ENCODE measurements at places on chromosomes 4 and X.
A peak's percentile ranks its signal among the peaks of the same experiment; 100 is the strongest.

DNA sequence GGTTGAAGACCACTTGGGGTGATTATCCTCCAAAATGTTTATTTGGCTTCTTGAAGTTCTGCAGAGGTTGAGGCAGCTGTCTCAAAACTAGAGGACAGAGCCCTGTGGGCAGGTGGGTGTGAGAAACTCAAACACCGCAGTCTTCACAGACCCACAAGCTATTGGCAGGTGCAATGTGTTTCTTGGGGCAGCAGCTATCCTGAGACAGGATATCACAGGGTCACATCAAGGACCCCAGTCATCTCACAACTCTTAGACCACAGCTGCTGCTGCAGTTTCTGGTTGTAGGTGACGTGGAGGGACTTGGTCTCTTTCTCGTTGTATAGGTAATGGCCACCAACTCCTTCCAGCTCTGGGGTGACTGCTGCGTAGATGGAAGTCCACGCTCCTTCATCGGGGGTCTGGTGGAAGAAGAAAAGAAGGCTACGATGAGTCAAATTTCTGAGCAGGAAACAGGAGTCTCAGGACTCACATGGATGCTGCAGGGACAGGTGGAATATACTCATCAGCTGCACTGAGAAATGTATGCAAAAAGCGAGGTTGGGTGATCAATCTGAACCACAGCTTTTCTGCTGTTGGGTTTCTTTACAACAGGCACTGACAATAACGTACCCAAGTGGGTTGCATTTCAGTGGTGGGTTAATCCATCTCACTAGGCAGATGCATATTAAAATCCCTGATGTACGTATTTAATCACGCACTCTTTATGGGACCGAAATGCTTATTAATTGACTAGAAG, 279.8 kb downstream of the DHRSX start:
- no peak for DNase-seq

DNA sequence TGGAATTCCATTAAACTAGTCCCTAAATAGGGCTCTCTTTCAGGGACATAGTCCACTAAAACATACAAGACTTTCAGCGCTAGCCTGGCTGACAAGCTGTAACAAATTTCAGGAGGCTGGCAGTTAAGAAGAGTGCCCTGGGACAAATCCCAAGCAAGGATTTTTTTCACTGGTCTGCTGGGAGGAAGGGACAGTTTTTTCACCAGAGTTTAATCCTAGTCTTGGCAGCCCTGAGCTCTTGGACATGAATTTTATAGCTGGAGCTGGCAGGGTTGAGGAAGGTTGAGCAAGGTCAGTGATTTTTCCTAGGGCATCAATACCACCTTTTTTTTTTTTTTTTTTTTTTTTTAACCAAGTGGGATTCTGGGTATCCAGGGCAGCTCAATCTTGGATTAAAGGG, 184.4 kb downstream of the SH2D1A start:
- peak; percentile 8 for DNase-seq

DNA sequence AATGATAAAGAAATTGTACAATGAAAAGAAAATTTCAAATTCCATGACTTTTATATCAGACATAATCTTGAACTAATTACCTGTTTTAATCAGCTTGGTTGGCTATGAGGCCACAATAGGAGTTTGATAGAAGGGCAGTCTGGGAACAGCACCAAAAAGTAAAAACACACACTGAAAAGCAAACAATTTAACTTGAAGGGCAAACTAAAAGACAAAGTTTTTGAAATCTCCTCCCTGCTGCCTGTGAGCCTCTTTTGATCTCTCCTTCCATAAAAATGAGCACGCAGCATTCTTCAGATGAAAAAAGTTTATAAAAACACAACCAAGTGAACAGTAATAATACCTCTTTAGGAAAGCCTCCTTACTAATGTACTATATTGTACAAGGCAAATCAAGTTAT, 8.1 kb downstream of the ODAM start:
- no peak for DNase-seq

- peak; percentile 39 for DNase-seq
These were observed 9.0 kb upstream of the SLC25A14 start for GRCh38 chrX:130330706-130331105.

DNA sequence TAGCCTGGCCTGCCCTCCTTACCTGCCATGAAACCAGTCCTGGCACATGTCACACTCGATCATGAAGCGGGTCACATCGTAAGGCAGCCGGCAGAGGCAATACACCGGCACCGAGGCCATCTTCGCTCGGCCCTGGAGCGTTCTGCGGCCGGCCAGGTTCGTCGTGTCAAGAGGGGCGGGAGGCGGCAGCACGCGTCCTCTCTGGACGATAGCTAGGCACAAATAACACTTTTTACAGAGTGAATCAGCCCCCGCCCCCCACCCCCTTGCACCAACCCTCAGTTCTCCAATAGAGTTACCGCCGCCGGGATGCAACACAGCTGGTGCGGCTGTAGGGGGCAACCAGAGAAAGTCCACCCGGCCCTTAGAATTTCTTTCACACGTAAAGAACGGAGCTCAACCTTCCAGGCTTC, 1.7 kb downstream of the PHF8 start:
- DNase-seq, result peak; percentile 70

- no peak for DNase-seq
These were observed 9.6 kb downstream of the SLC25A5 start for GRCh38 chrX:119477812-119478232.

DNA sequence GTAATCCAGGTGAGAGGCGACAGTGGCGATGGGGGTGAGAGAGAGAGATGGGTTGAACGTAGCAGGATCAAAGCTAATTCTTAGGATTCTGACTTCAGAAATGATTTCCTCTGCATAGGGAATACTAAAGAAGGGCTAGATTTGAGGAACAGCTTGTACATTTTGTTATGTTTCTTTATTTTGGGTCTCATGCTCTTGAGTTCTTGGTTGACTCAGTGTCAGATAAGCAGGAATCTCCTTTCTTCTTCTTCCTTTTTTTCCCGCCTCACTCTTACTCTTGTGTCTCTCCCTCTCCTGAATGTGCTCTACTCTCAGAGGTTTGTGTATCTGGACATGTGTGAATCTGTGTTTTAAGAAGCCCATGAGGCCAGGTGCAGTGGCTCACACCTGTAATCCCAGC, 36.4 kb downstream of the FAM193A start:
- DNase-seq, result no peak

DNA sequence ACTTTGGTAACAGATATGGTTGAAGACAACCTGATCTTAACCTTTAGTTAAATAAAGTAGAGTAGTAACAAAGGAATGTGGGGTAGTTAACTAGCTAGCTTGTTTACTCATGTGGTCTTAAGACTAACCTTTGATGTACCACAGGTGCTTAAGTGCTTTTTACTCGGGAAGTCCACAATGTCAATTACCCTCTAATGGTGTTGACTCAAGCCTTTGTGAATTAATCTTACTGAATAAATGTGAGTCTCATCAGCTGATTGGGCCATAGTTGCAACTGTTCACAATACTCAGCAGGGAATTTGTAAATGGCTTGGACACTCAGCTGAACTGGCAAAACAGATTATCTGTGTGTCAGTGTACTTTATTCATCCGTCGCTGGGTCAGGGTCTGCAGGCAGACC, 119.0 kb upstream of the UGT8 start:
- DNase-seq, result no peak

- no peak for DNase-seq
These were observed 105.9 kb downstream of the CPZ start for GRCh38 chr4:8698341-8699062.

GRCh38 chrX:124407226-124407625, 60.9 kb downstream of the SH2D1A start:
- peak; percentile 2 for DNase-seq

DNA sequence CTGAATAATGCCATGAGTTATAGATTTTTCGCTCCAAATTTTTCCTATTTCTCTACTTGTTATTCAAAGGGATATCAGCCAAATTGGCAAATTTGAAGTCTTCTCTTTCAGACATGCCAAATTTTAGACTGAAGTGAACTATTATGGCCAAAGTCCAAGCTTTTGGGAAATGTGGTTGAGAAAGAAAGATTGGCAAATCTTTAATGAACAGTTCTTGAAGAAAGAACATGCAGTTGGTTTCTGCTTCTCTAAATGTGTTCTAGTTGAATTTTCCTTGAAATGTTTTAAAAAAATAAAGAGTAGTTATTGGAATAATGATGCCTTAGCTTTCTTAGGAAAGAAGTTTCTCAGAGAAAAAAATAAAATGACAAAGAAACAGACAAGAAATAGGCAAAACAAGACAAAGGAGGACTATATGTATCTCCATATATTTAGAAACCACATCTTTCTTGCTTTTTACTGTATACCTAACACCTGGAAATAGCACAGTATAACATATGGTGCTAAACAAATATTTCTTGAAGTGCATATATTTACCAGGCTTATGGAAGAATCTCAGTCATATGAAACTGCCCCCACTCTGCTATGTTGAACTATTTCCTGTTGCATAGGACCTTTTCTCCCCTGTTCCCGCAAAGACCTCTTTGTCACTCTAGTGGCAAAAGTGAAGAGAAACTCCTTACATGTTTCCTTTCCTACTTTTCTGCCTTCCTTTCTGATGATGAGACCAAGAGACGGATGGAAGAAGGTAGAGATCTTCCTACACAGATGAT, 250.0 kb downstream of the ARHGAP24 start:
- DNase-seq, result peak; percentile 56

DNA sequence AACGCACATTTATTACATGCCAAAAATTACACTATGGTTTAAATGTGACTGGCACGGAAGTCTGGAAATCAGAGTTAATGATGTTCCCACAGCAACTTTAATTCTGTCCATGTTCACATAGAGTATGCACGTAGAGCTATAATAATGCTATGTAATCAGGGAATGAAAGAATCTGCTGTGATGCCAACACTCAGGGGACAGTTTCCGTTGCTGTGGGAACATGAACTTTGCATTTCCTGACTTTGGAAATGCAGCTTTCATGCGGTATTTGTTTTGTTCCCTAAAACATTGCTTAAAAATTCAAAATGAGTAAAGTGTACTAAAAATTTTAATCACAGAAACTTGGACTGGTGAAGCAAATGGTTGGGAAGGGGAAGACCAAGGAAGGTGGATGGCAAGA, 65.7 kb downstream of the MAGEA1 start:
- peak; percentile 29 for DNase-seq

DNA sequence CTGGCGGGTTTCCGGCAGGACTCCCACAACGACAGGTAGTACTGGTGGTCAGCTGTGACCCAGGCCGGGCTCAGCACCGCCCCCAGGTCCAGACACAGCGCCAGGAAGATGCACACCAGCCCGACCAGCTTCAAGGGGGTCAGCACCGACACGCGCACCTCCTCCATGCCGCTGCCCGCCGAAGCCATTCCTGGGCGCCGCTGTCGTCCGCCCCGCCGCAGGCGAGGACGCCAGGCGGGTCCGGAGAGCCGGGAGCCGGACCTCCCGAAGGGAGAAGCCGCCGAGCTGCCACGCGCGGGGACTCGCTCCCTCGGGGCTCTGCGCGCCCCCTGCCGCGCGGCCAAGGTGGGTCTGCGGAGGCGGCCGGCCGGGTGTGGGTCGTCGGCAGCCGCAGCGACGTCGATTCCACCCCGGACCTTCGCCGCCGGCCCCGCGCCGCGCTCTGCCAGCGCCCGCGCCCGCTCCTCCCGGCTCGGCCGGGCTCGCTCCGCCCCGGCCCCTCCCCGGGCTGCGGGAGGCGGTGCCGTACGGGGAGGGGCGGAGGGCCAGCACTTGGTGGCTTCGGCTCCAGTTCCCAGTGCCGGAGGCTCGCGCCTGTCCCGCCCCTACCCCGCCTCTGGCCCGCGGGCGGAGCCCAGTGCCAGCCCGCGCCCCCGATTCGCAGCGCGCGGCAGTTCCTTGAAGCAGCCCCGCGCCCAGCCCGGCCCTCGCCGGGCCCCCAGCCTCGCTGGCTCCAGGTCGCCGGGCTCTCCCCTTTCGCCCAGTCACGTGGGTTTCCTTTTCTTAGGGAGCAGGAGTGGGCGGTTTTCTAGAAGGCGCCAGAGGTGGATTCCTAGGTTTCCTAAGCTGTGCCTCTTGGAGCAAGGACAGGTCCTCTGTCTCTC, at the start of gene TMEM47:
TSS of gene TMEM47 (minus strand) at position 444 of the 884 bp plus-strand sequence. CDS start at position 188, 256 bp downstream.
- DNase-seq, result peak; percentile 87

DNA sequence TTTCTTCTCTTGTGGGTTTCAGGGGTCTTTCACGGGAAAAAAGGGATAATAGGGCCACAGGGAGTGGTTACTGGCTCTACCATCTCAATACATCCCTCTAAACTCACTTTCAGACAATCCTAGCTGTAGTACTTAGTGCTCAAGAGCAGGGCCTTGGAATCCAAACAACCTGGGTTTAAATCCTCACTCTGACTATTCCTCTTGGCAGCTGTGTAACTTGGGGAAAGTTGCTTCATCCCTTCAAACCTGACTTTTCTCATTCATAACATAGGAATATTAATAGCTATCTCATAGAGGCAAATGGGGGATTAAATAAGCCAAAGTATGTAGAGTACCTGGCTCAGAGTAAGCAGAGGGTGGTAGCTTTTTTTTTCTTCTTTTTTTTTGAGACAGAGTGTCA, 32.4 kb downstream of the CCNG2 start:
- no peak for DNase-seq

DNA sequence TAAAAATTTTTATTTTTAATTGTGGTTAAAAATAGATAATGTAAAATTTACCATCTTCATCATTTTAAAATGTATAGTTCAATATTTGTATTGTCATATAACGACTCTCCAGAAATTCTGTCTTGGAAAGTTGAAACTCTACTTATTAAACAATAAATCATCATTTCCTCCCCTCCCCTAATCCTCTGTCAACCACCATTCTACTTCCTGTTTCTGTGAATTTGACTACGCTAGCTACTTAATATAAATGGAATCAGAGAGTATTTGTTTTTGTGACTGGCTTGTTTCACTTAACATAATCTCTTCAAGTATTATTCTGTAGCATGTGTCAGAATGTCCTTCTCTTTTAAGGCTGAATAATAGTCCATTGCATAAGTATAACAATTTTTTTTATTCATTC, 729.0 kb upstream of the AADAT start:
- DNase-seq, result no peak

DNA sequence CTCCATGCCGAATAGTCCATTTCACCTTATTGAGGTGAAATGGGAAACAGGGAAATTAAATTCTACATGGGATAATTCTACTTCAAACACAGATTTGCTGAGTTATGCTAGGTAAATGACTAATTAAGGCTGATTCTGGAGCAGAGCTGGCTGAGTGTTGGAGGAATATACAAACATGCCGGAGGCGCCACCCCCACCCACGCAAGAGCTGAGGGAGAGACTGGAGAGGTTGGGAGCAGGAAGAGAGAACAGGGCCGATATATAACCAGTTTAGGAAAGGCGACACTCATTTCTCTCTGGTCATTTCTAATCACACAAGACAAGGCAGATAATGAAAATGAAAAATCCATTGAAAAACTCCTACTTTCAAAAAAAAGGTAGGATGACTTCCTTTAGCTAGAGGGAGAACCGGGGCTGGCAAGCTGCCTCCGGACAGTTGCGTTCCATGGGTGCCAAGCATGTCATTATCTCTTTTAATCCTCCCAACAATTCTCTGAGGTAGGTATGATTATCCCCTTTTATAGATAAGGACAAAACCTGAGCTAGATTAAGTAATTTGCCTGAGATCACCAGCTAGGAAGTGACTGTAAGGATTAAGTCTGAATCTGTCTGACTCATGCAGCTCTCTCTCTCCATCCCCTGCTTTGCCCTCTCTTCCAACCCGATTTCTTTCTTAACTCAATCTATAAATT, 27.6 kb upstream of the CFAP299 start:
- peak; percentile 20 for DNase-seq

Data from tongue (tissue), 3 donors.